ENCODE measurements at places on chromosomes 11 and 22.

GRCh38 chr11:132876239-132876638 is 656.1 kb downstream of the OPCML start:
- DNase-seq, result no peak

GRCh38 chr22:38135133-38135706 is 24.7 kb upstream of the BAIAP2L2 start:
- no peak for DNase-seq

DNA sequence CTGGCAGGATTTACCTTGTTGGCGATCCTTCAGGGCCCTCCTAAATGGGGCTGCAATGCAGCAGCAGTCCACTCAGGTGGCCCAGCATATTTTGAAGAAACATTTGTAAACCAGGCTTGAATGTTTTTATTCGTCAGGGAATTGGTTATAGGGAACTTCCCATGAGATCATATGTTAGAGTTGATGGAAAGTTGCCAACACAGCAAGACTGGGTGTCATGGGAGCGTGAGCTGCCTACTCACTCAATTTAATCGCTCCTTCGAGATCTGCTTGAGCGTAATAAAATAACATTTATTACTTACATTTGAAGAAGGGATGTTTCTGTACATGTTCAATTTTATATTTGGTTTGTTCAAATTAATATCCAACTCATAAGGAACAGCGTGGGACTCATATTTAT is 19.4 kb downstream of the OR2AT4 start:
- DNase-seq, result no peak

- no peak for DNase-seq
These were observed 278.2 kb downstream of the RAB38 start for GRCh38 chr11:87897071-87897470.

GRCh38 chr11:63537293-63538101 is 889 bp downstream of the PLAAT4 start:
- no peak for DNase-seq

DNA sequence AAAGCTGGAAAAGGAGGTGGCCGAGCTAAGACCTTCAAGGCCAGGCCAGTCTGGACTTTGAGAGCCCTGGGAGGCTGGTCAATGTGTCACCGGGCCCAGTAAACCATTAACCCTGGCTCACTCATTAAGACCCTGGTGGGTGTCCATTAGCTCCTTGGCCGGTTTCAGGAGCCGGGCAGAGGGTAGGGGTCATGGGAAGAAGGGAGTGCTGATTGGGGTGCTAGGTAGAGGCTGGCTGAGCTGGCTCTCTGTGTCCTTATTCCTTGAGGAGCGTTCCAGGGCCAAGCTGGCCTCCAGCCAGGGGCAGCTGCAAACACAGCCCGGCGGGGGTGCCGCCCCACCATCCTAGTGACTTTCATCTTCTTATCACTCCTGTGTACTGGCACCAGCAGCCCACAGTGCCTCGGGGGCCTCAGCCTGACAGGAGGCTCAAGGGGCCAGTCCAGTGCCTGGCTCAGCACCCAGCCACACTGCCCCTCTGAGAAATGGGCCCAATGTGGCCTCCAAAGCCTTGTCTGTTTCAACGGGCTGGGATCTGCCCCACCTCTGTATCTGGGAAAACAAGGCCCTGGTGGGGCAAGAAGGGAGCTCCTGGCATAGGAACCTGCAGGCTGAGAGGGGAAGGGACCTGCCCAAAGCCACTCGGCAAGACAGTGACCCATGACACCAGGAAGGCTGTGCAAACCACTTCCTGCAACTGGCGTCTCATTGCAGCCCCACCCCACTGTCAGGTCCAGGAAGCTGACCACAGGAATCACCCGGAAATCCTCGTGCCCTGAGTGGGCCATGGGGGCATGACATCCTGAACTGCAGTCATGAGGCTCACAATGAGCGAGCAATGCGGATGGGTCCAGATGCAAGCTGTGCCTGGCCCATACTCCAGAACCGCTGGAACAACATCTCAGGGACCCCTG is 15.1 kb upstream of the RGL4 start:
- DNase-seq, result peak; percentile 22

- DNase-seq, result no peak
These were observed 54.1 kb downstream of the BRD1 start for GRCh38 chr22:49773531-49773930.

DNA sequence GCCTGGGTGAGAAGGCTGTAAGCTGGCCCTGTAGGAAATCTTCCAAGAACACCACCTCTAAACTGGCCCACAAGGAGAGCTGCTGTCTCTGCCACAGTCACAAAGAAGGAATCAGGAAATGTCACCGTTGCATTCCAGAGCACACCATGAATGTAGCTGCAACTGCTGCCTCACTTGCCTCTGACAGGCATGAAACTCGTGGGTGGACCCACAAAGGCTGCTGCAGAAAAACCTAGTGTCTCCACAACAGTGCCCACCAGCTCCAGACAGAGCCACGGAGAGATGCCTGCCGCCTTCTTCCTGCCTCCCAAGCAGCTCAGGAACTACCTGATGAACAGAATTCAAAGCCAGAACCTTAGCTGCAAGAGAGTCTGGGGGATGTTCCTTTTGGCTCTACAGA is 10.5 kb downstream of the DNAJB13 start:
- DNase-seq, result no peak

GRCh38 chr22:32204856-32205722 is at the start of gene RFPL2:
Gene RFPL2 (minus strand): TSS chr22:32205073. CDS start chr22:32202451, 2,622 bp downstream.
- peak; percentile 61 for DNase-seq

All from CD4-positive, alpha-beta T cell treated with Interleukin-12 subunit alpha and Interleukin-12 subunit beta, for 1 hour (primary cell).